Peyer's patch (tissue), 4 donors: ENCODE measurements at places on chromosomes 7 and 10. TPM values are rescaled to one million over a fixed set of nuclear protein-coding genes. Genes with fewer than 3 reads are reported as not detected.

DNA sequence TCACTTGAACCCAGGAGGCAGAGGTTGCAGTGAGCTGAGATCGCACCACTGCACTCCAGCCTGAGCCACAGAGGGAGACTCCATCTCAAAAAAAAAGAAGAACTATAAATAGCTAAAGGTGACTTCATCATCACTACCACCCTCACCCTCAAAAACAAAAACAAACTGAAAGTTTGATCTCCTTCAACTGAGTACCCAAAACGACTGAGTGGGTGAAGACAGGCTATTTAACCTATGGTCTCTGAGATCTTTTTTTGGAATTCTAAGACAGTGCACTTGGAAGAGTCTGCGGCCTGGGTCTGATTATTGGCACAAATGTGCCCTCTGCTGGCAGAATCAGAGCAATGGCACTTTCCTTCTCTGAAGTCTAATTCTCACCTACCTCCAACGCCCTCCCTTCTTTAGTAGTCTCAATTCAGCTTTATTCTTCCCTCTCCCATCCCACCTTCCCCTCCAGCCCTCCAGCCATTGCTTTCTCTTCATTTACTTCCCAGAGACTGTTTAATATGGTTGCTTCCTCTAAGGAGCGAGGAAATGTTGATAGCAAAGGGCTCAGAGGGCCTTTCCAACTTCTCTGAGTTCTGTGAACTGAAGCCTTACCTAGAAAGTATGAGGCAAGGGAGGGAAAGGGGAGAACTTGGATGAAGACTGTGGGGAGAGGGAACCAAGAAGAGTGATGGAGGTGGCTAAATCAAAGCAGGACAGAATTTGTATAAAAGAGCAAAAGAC, 2.9 kb upstream of the MYOZ1 start:
- H3K4me1 ChIP-seq = peaks cover 17% of the 10 kb centered on the region
- H3K4me3 ChIP-seq = no peak overlapping the region
- H3K36me3 ChIP-seq = no peaks in the 10 kb centered on the region
- H3K27ac ChIP-seq = no peak overlapping the region

DNA sequence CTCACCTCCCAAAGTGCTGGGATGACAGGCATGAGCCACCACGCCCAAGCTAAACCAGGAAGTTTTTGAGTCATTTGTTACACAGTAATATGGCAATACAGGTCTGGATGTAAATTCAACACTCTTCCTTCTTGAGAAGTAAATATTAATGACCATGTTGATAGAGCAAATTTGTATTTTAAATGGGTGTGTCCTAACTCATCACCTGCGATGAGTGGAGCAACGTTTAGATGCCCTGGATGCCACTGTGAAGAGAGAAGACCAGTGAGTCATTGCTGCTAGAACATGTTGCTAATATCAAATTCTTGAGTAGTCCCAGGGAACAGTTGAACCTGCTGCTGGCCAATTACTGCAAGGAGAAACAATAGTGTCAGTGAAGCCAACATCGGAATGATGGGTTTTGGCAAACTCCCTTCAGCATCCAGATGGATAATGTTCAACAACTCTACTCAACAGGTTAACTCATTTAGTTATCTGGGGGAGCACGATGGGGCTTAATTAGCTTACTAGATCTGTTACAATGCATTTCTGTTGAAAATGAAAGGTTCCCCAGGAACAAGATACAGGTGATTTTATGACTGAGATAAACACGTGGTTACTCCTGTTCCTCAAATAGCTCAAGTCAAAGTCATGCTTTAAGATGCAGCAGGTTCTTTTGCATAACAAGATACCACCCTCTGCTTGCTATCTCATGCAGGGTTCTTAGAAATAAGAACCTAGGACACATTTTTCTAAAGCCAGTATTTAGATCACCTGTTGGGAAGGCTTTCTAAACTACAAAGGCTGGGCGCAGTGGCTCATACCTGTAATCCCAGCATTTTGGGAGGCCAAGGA, 146.8 kb downstream of the CALN1 start:
- no peaks in the 10 kb centered on the region for H3K4me1 ChIP-seq
- no peak overlapping the region for H3K27ac ChIP-seq
- H3K27me3 ChIP-seq = no peaks in the 10 kb centered on the region
- H3K4me3 ChIP-seq = no peak overlapping the region
- no peaks in the 10 kb centered on the region for H3K36me3 ChIP-seq
- DNase-seq = no peak

- no peaks in the 10 kb centered on the region for H3K4me1 ChIP-seq
- no peaks in the 10 kb centered on the region for H3K36me3 ChIP-seq
- no peak overlapping the region for H3K4me3 ChIP-seq
These were observed 147.5 kb upstream of the RHOBTB1 start for GRCh38 chr10:61091531-61091930.

GRCh38 chr10:4279655-4280054, 494.6 kb upstream of the KLF6 start:
- DNase-seq = no peak
- no peaks in the 10 kb centered on the region for H3K27me3 ChIP-seq
- no peaks in the 10 kb centered on the region for H3K36me3 ChIP-seq
- peak overlapping the region; percentile 68 for H3K27ac ChIP-seq
- no peaks in the 10 kb centered on the region for H3K4me1 ChIP-seq

DNA sequence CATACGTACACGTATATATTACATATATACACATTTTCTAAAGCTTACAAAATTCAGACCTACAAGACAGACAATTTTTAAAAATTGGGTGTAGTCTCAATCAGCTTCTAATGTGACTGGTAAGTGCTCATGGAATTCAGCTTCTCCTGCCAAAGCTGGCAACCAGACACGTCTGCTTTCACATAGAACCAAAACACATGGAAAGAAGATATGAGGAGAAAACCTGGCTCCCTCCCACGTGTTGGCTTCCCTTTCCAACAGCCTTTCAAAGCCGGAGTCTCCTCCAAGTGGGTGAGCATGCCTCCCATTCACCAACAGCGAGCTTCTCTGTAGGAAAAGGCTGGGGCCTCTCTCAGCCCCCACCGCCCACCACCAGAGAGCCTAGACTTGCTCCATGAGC, 33.4 kb downstream of the CDCA7L start:
- H3K27ac ChIP-seq = no peak overlapping the region
- no peaks in the 10 kb centered on the region for H3K4me1 ChIP-seq

DNA sequence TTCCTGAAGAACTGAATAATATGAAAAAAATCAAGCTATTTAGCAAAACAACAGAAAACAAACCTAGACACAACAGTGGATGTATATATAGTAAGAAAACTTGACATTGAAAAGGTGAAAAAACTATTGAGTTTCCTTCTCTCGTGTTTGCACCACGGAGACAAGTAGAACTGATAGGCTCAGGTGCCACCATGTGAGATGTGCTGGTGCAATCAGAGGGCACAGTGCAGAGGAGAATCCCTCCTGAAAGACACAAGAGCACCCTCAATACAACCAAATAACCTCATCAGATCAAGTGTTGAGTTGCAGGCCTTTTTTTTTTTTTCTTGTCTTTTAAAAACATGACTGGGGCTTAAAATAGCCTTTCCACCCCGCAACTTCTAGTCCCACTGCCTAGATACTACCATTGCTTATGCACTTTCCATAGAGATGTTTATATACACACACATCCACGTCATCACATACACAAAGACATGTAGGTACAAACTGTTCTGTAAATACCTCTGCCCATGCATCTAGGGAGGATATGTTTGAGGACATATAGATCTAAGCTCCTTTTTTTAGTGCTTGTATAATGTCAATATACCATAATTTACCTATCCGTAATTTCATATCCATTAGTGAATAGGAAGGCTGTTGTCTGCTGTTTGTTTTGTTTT, 54.1 kb downstream of the UBE2H start:
- no peaks in the 10 kb centered on the region for H3K4me1 ChIP-seq
- no peak overlapping the region for H3K27ac ChIP-seq
- no peak overlapping the region for H3K4me3 ChIP-seq
- no peaks in the 10 kb centered on the region for H3K36me3 ChIP-seq

- peak overlapping the region; percentile 52 for H3K27ac ChIP-seq
- H3K4me3 ChIP-seq = peak overlapping the region; percentile 42
- no peaks in the 10 kb centered on the region for H3K36me3 ChIP-seq
- no peaks in the 10 kb centered on the region for H3K27me3 ChIP-seq
These were observed 15.9 kb downstream of the SKIDA1 start for GRCh38 chr10:21509341-21510240.

GRCh38 chr10:81865581-81865980, 9.4 kb upstream of the NRG3 start:
- DNase-seq = no peak
- no peaks in the 10 kb centered on the region for H3K27me3 ChIP-seq
- no peak overlapping the region for H3K4me3 ChIP-seq

DNA sequence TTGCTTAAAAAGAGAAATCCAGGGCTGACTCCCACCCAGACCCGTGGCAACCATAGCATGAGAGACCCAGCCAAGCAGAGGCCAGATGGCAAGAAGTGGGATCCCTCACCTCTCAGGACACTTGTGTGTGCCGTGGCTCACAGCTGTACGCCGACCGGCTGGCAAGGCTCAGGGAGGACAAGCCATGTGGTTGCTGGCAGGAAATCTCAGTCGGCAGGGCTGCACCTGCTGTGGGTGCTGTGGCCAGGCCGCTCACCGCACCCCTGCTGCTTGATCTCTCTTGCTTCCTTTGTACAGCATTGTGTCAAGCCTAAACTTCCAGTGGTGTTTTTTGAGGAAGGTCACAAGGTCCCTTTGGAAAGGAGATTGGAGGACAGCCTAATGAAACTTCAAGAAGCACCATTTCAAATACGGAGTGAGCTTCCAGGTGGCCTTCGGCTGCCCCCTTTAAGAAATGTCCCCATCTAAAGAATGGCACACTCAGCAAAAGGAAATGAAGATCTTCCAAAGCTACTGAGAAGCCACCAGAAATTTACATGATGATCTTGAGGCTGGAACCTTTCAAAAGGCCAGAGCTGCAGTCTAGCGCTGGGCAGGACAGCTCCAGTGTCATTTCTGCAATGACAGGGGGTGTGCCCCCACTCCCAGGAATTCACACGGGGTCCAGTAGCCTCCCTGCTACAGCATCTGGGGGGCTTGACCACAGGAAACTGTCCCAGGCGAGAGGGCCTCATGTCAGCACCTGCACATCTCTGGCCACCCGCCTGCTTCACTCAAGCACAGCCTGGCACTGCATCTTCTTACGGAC, 409.0 kb upstream of the MGMT start:
- no peak overlapping the region for H3K27ac ChIP-seq
- H3K4me1 ChIP-seq = no peaks in the 10 kb centered on the region
- DNase-seq = peak; percentile 64
- no peak overlapping the region for H3K4me3 ChIP-seq
- H3K36me3 ChIP-seq = no peaks in the 10 kb centered on the region

DNA sequence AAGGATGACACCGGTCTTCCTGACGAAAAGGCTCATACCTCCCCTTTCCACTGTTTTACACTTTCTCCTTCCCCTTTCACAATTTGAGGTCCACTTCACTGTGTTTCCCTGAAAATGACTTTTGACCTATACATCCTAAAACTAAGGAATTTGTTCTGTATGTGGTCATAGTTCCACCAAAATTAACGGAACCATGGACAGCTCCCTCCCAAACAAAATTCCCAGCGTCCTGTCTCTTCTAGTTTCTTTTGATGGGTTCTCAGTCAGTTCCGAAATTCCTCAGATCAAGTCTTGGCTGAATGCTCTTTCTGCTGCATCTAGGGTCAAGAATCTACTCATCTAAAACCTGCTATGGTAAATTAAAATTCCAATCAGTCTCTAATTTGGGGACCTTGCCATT, 1191.9 kb downstream of the CNTNAP2 start:
- no peak overlapping the region for H3K27ac ChIP-seq
- no peak overlapping the region for H3K4me3 ChIP-seq
- H3K27me3 ChIP-seq = no peaks in the 10 kb centered on the region

- no peak overlapping the region for H3K27ac ChIP-seq
- no peaks in the 10 kb centered on the region for H3K36me3 ChIP-seq
- H3K27me3 ChIP-seq = no peaks in the 10 kb centered on the region
- DNase-seq = no peak
These were observed 27.4 kb downstream of the OGDHL start for GRCh38 chr10:49734676-49735075.

GRCh38 chr10:11527691-11528255, 83.7 kb downstream of the USP6NL start:
- no peaks in the 10 kb centered on the region for H3K4me1 ChIP-seq
- no peak overlapping the region for H3K4me3 ChIP-seq
- no peak for DNase-seq
- H3K27me3 ChIP-seq = no peaks in the 10 kb centered on the region
- no peak overlapping the region for H3K27ac ChIP-seq

GRCh38 chr7:91267171-91267955, 3.1 kb downstream of the FZD1 start:
- H3K27ac ChIP-seq = peak overlapping the region; percentile 12
- peak overlapping the region; percentile 73 for H3K4me3 ChIP-seq
- H3K4me1 ChIP-seq = peaks cover 10% of the 10 kb centered on the region
- no peak for DNase-seq
- H3K36me3 ChIP-seq = no peaks in the 10 kb centered on the region
- H3K27me3 ChIP-seq = no peaks in the 10 kb centered on the region

- no peak overlapping the region for H3K27ac ChIP-seq
- H3K27me3 ChIP-seq = no peaks in the 10 kb centered on the region
- H3K4me3 ChIP-seq = no peak overlapping the region
- no peak for DNase-seq
- no peaks in the 10 kb centered on the region for H3K36me3 ChIP-seq
- H3K4me1 ChIP-seq = no peaks in the 10 kb centered on the region
These were observed 55.9 kb downstream of the DLD start for GRCh38 chr7:107946881-107947280.

DNA sequence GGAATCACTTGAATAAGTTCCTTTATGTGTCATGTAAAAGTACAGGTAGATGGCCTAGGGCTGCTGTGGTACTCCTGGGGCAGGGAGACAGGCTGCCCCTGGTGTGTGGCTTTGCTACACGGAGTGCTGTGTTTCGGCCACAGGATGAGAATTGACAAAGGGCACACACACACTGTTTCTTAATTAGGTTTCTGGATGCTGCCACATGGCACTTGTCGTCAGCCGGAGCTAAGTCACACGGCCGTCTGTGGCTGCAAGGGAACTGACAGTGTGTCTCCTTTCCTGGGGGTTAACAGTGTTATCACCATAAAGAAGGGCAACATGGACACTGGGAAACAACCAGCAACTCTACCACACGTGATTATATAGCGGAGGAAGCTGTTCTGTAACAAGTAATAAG, 55.7 kb upstream of the CREB5 start:
- no peaks in the 10 kb centered on the region for H3K27me3 ChIP-seq
- H3K36me3 ChIP-seq = no peaks in the 10 kb centered on the region
- no peak overlapping the region for H3K4me3 ChIP-seq
- no peaks in the 10 kb centered on the region for H3K4me1 ChIP-seq

SPDYE1 gene
- not detected for total RNA-seq

ACTL6B gene
- total RNA-seq = not detected

TMEM120A gene
- total RNA-seq = 98.4 TPM

PARG gene
- total RNA-seq = 21.0 TPM

NEUROD6 gene
- not detected for total RNA-seq

OGDHL gene
- total RNA-seq = 3.2 TPM

GHRHR gene
- not detected for total RNA-seq
